Stimulated activated CD4-positive, alpha-beta T cell treated with anti-CD3 and anti-CD28 coated beads, TNF-alpha, amount 100 ng/mL, for 1 hour (primary cell): ENCODE measurements at places on chromosomes 5 and 9.

GRCh38 chr5:133509742-133510079 is 102.6 kb downstream of the FSTL4 start:
- no peak for DNase-seq

- DNase-seq: no peak
Measured at GRCh38 chr9:127091526-127091925, 30.9 kb downstream of the ANGPTL2 start.

GRCh38 chr9:94160594-94161501 is 76.6 kb downstream of the PTPDC1 start:
- DNase-seq: no peak

GRCh38 chr5:50667653-50668595 is 1.5 kb downstream of the PARP8 start:
- peak; percentile 64 for DNase-seq

DNA sequence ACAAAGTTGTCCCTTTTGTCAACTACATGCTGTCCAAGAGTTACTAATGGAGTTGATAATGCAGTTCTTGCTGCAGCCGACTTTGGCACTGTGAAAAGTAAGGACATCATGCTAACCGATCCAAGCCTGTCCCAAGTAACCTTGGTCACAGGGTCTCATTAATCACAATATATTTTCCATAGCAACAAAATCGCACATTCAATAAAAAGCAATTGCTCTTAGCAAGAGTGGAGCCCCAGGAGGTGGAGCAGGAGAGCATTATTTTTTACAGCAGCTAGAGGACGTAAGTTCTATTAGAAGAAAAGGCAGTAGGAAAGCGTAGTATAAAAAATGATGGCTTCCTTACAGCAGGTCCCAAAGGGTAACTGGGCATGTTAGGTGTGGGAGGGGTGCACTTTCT is 570.3 kb downstream of the EBF1 start:
- DNase-seq: no peak

DNA sequence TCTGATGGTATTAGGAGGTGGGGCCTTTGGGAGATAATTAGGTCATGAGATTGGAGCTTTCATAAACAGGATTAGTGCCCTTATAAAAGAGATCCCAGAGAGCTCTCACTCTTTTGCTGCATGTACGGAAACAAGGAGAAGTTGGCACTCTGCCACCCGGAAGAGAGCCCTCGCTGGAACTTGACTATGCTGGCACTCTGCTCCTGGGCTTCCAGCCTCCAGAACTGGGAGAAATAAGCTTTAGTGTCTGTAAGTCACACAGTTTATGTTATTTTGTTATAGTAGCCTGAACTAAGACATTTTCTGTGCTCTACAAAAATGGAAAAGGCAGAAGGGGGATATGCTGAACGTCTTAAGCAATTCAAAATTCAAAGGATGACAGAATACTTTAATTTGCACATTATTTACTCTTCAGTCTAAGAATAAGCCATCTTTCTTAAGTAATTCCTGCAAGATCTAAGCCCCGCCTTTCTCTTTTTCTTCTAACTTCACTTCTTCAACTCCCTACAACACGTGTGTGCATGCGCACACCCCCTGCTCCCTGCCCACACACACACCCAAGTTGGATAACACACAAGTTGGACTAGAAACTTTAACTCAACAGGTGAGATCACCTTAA is 17.3 kb downstream of the NFIB start:
- DNase-seq: no peak

DNA sequence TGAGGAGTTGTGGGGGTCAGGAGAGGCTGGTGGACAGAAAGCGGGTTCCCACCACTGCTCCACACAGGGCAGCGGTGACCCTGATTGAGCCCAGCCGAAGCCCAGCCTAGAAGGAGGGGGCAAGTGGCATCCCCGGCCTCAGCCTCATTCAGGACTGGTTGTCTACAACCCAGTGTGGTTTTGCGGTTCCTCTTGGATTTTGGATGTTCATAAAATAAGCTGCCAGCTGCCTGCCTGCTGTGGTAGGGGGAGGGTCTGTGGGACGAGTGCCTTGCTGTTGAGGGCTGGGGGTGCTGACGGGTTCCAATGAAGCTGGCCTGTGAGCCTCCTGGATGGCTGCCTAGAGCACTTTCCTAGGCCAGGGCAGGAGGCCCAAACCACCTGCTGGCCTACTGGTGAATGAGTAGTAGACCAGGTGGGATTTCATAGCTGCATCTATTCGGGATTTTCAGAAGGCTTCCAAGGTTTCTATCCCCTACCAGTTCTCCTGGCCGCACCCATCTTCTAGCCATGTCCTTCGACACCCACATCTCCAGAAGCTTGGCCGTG is 102.4 kb downstream of the NDFIP1 start:
- DNase-seq: no peak

DNA sequence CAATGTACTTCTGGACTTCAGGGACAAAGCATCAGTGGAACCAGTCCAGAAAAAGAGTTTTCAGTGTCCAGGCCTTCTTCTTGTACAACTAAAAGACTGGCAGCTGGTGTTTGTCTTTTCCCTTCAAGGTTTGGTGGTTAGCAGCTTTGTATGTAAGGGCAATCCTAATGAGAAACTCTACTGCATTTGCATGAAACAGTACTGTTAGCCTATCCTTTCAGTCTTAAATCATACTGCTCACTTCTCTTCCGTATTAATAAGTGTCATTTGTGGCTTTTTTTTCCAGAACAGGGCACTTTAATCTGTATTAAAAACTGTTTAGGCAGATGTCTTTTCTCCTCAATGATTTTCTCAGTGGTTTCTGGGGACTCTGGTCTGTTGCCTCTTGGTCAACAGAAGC is 48.9 kb downstream of the FAM174A start:
- no peak for DNase-seq

- DNase-seq: no peak
Measured at GRCh38 chr5:142697356-142698255, 11.7 kb upstream of the FGF1 start.

GRCh38 chr5:171534043-171534895 is 114.8 kb downstream of the FGF18 start:
- no peak for DNase-seq

GRCh38 chr5:35138232-35138631 is 90.5 kb upstream of the AGXT2 start:
- DNase-seq: no peak

- DNase-seq: no peak
Measured at GRCh38 chr5:92885950-92886349, 695.1 kb downstream of the NR2F1-AS1 start.

DNA sequence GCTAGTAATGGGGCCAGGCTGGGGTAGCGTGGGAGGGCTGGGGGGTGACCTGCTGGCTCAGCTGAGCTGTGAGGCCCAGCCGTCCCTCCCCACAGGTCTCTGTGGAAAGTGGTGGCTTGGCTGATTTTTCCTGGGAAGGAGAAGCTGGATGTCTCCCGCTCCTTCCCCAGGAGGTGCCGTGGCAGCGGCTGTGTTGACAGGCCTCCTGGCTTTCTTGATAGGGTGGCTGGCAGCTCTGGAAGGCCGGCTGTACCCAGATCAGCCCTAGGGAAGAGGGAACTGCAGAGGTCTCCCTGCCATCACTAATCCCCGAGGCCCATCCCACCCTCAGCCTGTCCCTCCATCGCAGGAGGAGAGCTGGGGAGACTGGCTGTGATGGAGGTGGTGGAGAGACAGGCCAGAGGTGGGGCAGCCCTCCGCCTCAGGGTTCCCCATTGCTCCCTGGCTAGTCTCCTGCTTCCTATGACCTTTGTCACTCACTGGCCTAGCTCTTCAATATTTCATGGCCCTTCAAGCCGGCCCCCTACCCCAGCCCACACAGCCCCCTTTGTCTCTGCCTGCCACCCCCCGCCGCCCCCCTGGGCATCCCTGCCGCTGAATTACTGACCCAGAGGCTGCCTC is 6.8 kb downstream of the CXXC5 start:
- no peak for DNase-seq

- no peak for DNase-seq
Measured at GRCh38 chr9:126839301-126839700, 21.1 kb upstream of the ZBTB34 start.

DNA sequence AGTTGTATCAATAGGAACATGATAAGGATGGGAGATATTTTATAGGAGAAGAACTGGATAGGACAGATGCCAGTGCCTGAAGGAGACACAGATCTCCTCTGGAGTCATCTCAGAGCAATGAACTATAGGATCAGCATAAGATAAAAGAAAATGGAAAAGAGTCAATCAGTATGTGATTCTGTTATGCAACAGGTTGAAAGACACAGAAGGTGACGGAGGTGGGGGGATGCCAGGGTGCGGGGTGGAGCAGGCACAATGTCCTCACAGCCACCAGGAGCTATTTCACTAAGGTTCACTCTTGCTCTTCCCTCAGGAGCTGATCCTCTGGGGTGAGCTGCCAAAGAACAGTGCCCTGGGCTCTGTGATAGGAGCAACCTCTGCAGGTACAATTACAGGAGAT is 179.8 kb downstream of the BNC2 start:
- no peak for DNase-seq

DNA sequence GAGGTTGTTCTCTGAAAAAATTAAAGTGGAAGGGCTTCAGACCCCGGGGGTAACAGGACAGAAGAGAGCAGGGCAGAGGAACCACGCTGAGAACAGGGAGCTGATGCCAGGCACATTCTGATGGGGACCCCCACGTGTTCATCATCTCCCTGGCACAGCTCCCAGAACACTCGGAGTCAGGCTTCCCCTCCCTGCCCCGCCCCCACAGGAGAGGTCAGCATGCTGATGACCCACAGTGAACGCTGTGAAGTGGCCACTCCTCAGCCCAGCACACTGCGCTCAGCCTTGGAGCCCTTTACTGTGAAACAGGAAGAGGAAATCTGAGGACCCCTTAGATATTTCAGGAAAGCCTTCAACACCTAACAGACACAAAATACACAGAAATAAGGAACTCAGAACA is 16.4 kb downstream of the RETREG1 start:
- no peak for DNase-seq

DNA sequence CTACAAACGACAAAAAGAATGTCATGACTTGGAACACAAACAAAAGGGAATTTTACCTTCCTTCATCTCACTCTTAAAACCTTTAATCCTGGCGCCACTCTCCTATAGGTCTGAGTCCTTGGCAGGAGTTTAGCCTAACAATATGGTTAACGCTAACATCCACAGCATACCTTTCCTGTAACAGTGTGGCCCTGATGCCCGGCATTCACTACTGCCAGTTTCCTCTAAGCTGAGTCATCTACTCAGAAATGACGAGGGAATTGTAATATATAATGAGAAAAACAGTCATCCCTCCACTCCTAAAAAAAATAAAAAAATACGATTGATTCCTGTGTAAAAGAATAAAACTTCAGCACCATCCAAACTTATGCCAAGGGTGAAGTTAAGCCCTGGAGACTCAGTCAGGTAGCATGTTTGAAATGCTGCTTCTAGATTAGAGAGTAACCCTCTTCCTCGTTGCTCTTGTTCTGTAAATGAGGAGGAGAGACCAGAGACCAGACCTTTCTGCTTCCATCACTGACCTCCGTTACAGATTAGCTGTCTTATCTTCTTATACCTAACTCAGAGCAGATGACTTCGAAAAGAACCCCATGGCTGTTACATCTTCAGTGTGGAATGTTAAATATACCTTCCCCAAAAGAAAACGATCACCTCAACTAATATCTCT is 37.4 kb downstream of the CCDC125 start:
- DNase-seq: no peak

DNA sequence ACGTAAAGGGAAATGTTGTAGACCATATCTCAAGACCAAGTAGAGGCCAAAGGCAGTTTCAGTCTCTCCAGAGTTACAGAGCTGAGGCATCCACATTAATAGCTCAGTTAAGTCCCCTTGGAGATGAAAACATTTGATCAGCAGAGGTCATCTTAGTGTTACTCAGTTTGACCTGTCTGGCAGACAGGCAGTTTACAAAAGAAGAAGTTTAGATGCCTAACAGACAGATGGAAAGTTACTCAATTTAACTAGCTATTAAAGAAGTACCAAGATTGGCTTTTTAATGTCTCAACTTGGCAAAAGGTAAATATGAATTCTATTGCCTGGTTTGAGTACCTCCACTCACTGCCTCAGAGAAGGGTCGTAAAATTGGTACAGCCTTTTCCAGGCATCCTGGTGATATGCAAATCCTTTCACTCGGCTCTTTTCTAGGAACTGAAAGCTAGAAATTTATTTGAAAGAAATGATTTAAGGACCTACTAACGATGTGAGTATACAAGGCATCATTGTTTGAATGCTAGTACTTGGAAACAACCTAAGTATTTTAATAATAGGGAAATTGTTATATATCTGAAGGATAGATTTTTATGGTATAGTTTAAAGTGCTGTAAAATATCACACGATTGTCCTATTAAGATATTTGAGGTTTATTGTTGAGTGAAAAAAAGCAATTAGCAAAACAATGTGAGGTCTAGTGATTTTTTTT is 14.8 kb downstream of the ACO1 start:
- DNase-seq: no peak

GRCh38 chr5:84614906-84615305 is 230.2 kb upstream of the EDIL3 start:
- no peak for DNase-seq

DNA sequence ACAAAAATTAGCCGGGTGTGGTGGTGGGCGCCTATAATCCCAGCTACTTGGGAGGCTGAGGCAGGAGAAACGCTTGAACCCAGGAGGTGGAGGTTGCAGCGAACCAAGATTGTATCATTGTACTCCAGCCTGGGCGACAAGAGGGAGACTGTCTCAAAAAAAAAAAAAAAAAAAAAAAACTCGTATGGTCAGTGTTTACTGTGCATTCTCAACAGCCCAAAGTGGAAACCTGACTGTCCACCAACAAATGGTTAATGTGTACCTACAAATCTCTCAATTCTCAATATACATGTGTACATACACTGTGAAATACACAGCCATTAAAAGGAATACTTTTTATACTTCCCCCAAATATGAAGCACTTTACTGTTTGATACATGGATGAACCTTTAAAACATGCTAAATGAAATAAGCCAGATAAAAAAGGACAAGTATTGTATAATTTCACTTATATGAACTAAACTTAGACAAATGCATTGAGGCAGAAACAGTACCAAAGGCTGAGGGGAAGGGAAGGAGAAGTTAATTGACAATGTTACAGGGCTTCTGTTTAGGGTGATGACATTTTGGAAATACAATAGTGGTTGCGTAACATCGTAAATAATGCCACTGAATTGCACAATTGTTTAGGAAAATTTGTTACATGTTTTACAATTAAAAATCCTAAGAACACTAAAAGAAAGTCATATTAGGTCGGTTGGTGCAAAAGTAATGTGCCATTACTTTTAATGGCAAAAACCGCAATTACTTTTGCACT is 16.5 kb downstream of the DNAJA1 start:
- DNase-seq: no peak

GRCh38 chr5:116046261-116046660 is 14.0 kb downstream of the ARL14EPL start:
- no peak for DNase-seq

GRCh38 chr9:92424340-92424739 is at the start of gene OMD:
Gene OMD, minus strand, starts transcription at chr9:92424471. Its CDS starts 6,913 bp downstream, at chr9:92417558.
- DNase-seq: no peak

GRCh38 chr9:15238646-15239045 is 68.4 kb downstream of the TTC39B start:
- DNase-seq: no peak
